HEK293T (cell line): ENCODE measurements at places on chromosomes 1 and 21.

DNA sequence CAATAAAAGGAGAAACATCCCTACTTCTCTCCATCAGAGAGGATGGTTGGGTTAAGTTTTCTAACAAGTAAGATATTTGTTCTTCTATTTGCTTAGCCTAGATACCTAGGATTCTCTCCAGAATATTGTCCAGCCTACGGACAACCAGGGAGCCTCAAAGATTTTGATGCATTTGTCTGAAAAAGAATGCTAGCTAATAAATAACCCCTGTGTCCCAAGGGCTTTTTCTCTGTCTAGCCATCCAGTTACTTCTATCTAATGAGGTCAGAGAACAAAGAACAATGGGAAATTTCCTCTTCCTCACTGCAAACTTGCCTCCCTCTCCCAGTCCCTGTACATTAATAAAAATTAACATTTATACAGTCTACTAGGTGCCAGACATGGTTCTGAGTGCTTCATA, 810 bp downstream of the RGS5 start:
- DNase-seq = no peak

DNA sequence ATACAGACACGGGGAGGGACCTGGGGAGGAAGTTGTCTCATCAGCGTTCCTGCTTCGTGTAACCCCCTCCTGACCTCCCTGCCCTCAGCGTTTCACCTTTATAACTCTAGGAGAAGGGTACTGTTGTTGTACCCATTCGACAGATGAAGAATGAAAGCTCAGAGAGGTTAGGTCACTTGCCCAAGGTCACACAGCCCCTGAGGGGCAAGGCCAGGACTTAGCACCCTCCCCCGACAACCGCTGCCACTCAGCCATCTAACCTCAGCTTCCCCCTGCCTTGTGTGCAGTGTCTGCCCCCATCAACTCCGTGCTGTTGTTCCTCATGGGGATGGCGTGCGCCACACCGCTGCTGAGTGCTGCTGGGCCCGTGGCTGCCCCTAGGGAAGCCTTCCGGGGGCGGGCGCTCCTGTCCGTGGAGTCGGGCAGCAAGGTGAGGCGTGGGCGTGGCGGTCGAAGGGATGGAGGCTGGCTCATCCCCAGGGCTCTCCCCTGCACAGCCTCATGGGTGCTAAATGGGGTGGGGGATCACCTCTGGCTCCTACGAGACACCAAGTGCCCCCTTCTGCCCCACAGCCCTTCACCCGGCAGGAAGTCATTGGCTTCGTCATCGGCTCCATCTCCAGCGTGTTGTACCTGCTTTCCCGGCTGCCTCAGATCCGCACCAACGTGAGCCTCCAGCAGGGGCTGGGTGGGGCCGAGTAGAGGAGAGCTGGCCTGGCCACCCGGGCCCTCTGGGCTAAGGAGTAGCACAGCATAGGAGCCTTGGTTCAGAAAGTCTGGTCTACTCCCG, 14.0 kb downstream of the SLC66A1 start:
- DNase-seq = no peak

DNA sequence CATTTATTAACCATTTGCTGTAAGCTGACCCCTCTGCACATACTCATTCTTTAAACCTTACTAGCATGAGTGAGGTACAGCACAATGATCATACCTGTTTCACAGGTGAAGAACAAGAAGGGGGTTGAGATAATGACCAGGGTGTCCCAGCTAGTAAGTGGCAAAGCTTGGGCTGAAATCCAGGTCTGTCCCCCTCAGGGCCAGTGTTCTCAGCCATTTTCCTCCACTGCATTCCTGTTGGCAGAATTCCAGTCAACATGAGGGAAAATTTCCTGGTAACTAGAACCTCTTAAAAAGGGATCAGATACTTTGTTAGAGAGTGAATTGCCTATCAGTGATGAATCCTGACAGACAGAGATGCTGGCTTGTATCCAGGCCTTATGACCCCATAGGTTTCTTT, 48.1 kb downstream of the SPATA46 start:
- DNase-seq = no peak

DNA sequence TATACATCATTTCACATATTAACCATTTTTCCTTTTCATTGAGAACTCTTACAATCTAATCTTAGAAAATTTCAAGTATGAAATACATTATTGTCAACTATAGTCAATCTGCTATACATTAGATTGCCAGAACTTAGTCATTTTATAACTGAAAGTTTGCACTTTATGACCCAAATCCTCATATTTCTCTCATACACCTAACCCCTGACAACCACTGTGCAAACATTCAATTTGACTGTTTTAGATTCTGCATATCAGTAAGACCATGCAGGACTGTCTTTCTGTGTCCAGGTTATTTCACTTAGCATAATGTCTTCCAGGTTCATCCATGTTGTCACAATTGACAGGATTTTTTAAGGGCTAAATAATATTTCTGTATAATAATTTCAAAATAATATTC, 1299.0 kb upstream of the B3GALT2 start:
- DNase-seq = no peak

- no peak for DNase-seq
Measured at GRCh38 chr1:155018617-155019348, 14.8 kb downstream of the DCST2 start.

DNA sequence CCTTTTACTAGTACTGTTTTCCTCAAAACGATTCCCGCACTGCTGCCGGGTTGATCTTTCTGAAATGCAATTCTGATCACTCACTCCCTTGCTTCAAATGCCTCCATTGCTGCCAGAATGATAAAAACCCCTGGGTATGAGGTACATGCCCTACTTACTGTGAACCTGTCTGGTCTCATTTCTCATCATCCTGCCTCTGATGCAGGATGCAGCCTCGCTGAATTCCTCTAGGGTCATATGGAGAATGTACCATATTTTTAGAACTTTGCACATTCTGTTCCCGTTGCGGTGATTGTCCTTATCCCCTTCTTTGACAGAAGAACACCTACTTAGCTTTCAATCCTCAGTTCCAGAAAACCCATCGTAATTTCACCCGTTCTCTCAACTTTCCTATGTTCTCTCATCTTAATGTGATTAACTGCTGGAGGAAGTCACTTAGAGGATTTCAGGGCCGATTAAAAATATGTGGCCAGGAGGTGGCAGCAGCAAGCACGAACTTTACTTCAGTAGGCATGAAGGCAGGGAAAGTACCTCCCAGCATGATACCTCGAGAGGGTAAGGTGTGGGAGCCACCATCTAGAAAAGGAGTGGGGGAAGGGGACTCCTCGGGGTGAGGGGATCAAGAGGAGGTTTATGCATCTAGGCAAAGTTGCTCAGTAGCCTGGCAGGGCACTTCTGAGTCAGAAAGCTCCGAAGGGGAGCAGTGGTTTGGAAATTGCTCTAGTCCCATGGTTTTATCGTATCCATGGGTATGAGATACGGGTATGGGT, 361.5 kb upstream of the ZP4 start:
- DNase-seq = peak; percentile 50

DNA sequence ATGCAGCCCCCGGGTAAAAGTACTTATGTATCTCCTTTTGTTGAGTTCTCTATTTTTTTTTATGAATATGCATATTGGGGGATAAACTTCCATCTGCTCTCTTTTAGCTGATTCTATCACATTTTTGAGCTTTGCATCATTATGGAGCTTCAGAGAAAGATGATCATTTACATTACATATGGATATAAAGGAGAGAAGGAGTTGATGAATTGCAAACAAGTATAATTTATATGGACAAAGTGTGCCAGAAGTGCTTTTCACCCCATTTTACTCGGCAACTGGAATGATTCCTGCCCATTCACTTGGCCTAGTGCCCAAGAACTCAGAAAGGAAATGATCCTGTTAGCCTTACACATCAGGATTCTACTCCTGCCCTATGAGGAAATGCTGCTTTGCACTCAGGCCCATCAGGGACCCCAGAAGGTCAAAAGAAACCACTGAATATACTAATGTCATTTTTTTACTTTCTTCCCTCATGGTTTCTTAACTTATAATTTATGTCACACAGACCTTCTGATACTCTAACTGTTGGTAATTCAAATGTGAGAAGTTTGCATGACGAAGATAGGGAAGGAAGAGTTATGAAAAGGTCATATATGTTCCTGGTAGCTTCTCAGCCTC, 65.6 kb downstream of the SAMSN1 start:
- no peak for DNase-seq

- no peak for DNase-seq
Measured at GRCh38 chr1:23817633-23818032, 7.6 kb downstream of the HMGCL start.

DNA sequence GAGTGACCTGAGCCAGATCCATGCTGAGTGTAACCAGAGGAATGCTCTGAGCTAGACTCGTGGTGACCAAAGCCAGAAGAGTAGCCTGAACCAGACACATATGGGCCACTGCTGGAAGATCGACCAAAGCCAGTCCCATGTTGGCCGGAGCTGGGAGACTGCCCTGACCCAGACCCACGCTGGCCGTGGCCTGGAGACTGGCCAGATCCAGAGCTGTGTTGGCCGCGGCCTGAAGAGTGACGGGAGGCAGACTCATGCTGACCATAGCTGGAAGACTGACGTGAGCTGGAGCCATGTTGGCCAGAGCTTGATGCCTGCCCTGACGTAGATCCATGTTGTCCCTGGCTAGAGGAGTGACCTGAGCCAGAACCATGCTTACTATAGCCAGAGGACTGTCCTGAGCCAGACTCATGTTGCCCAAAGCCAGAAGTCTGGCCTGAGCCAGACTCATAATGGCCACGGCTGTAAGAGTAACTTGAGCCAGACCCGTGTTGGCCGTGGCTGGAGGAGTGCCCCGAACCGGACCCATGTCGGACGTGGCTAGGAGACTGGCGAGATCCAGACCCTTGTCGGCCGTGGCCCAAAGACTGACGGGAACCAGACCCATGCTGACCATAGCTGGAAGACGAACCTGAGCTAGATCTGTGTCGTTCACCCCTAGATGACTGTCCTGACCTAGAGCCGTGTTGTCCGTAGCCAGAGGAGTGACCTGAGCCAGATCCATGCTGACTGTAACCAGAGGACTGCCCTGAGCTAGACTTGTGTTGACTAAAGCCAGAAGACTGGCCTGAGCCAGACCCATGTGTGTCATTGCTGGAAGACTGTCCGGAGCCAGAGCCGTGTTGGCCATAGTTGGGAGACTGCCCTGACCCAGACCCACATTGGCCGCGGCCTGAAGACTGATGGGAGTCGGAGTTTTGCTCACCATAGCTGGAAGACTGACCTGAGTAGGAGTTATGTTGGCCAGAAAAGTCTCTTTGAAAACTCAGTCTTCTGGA, 3.5 kb downstream of the HRNR start:
- no peak for DNase-seq

DNA sequence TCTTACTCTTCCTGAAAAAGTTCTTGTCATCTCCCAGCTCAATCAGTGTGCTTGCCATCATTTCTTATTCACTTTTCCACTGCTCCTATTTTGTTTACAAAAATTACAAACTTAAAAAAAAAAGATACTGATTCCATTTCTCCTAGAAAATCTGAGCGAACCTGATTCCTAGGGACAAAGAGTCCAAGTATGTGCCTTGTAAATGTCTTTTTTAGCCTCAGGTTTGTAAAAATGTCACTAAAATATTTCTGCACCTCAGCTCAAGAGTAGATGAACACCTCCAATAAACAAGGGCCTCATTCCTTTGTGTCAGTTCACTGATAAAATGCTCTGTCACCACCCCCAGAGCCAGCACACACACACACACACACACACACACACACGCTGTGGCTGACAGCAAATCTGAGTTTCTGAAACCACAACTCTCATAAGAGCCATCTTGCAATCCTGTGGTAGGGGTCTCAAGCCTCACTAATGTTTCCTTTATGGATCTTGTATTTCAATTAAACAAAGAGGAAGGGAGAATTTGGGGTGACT, 299.2 kb downstream of the PBX1 start:
- no peak for DNase-seq

DNA sequence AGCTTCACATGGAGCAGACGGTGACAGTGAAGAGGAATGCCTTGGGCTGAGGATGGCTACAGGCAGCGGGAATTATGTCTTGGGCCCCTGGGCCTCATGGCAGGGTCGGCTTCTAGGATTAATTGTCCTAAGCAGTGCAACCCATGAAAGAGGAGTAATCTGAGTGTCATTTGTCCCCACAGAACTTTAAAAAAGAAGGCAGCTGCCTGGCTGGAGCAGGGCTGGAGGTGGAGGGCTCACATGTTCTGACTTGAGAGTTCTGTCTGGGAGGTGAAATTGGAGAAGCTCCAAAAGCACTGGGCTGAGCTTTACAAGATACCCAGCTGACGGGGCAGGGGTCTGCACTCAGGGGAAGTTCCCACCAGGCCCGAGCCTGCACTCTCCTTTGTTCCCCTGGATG, 22.6 kb downstream of the CACNA1S start:
- DNase-seq = no peak
